D721Med (cell line): ENCODE measurements at places on chromosomes 6 and 20.
A peak's percentile ranks its signal among the peaks of the same experiment; 100 is the strongest.

DNA sequence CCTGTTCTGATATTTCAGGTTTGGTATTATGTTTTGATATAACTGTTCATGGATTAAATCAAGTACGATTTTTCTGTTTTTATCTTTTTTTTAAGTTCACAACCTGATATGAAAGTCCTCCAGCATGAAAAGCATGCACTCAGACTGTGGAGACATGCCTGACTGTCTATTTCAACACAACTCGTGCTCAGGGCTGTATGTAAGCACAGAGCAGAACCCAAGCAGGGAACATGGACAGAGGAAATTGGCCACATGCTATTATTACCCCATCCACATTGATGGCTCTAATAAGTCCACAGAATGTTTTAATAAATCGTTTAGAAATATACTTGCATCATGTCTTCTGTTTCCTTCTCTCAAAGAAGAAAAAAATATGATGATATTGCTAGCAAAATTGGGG, 730.4 kb downstream of the C6orf118 start:
- no peak for DNase-seq

GRCh38 chr20:37343212-37343993, 2.5 kb upstream of the SRC start:
- DNase-seq, result no peak

- DNase-seq, result no peak
Measured at GRCh38 chr6:140811642-140812041, 1321.1 kb upstream of the GJE1 start.

GRCh38 chr6:111522393-111523020, 39.5 kb upstream of the REV3L start:
- DNase-seq, result no peak

- no peak for DNase-seq
Measured at GRCh38 chr6:72457738-72458137, 164.1 kb upstream of the KCNQ5 start.

DNA sequence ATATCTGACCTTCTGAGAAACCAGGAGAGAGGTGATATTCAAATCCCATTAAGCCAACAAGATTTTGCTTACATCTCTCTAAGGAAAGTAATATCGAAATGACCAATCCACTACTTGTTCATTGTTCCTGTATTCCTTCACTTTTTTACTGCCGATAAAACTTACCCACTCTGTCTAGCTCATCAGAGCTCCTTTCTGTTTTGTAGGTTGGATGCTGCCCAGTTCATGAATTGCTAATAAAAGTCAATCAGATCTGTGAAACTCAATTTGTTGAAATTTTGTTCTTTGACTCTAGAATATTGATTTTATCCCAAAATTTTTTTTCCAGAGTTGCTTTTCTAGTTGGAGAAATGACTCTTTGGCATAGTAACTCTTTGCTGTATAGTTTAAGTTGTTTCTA, 148.9 kb upstream of the INSM1 start:
- no peak for DNase-seq

DNA sequence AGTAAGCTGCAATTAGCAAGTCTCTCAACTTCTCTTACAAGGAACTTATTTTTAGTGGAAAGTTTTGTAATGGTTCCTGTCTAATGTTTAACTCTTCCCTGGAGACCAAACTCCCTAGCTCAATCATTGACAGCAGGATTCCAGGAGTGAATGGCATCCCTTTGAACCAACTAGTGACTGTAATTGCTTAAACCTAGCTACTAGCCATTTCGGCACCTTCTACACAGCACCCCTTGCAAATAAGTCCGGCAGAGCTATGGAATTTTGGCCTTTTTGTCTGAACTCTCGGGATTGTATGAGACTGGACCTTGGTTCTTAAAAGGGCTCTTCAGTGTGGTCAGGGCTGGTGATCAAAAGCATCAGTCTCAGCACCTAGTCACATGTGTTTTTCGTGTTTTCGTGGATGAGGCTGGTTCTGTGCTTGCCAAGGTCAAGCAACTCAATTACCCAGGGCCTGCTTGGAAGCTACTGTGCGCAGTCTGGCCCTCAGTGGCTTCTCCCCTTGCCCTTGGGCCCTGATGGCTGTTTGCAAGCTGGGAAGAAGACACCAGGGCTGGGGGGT, 135.3 kb upstream of the NEDD9 start:
- DNase-seq, result no peak

DNA sequence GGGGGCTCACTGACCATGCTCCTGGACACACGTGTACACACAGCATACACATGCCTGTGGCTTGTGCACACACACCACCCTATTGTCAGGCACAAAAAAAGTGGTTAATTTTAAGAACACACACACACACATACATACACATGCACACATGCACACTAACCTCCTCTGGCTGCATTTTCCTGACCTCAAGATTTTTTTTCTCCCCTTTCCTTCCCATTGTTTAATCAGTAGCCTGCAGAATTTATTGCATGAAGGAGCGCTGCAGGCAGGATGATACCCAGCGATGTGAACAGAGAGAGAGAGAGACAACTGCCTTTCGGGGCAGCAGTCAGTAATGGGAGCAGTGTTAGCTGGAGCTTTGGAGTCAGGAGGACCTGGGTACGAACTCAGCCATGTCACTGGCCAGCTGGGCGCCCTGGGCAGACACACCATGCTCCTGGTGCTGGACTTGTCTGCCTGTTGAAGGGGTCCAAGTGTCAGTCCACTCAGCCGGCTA, 990 bp upstream of the TRAF3IP2 start:
- no peak for DNase-seq

DNA sequence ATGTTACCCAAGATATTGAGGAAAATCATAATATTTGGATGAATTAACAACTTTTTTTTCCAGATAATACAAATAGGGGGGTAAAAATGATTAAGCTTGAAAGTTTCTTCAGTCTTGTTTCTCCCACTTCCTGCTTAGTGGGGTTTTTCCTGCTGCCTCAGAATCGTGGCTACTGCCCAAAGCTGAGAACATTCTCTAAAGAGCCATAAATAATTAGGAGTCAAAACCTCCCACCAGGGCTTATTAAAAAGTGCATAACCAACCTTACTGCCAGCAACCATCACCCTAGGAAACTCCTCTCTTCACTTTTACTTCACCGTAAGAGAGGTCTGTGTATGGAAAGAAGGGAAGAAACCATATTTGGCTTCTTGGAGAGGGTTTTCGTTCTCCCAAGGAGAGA, 9.0 kb upstream of the LCA5 start:
- no peak for DNase-seq

GRCh38 chr6:33410711-33411631, at the start of gene PHF1:
PHF1 (plus strand) TSS chr6:33411014; CDS start chr6:33412264, 1,250 bp downstream.
- peak; percentile 63 for DNase-seq

GRCh38 chr6:64083261-64083660, 447.7 kb downstream of the PHF3 start:
- no peak for DNase-seq

DNA sequence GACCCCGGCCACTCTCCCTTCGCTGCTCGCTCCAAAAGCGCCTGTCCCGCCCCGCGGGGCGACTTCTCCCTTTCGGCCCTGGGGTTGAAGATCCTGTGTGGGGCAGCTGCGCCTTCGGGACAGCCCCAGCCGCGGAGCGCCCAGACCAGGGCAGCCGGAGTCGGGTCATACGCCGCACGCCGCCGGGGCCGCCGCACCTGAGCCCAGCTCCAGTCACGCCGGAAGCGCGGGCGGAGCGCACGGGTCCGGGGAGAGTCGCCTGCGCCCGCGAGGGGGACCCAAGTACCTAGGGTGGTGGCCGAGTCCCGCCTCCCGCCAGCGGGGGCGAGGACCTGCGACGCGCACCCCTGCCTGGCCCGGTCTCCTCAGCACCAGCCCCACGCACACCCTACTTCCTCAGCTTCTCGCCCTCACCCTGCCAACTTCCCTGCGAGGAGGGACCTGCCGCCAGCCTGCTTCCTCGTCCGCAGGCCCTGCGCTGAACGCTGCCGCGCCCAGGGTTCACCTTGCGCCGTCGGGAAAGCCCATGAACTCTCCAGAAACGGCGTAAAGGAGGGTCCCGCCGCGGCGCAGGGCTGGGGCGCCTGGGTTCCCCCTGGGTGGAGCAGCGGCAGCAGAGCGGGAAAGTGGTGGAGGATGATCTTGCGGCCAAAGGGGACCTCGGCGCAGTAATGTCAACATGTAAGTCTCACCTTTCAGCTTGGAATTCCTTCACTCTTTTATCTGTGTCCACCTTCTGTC, at the start of gene ADGRG6:
ADGRG6 (plus strand) TSS at position 357 of the 741 bp plus-strand sequence; CDS start at position 680, 323 bp downstream.
- DNase-seq, result no peak

GRCh38 chr6:167402195-167402686, 77.4 kb downstream of the TTLL2 start:
- DNase-seq, result no peak

DNA sequence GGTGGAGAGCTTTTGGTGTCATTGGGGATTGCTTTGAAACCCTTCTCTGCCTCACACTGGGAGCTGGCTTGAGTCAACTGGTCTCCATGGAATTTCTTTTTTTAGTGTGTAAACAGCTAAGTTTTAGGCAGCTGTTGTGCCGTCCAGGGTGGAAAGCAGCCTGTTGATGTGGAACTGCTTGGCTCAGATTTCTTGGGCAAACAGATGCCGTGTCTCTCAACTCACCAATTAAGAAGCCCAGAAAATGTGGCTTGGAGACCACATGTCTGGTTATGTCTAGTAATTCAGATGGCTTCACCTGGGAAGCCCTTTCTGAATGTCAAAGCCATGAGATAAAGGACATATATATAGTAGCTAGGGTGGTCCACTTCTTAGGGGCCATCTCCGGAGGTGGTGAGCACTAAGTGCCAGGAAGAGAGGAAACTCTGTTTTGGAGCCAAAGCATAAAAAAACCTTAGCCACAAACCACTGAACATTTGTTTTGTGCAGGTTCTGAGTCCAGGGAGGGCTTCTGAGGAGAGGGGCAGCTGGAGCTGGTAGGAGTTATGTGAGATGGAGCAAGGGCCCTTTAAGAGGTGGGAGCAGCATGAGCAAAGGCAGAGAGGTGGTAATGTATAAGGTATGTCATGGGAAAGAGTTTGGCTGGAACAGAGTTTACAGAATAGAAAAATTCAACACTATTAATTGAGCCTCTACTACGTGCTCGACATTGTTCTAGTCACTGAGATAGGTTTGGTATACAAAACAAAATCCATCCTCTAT, 31.2 kb downstream of the SRSF3 start:
- no peak for DNase-seq

DNA sequence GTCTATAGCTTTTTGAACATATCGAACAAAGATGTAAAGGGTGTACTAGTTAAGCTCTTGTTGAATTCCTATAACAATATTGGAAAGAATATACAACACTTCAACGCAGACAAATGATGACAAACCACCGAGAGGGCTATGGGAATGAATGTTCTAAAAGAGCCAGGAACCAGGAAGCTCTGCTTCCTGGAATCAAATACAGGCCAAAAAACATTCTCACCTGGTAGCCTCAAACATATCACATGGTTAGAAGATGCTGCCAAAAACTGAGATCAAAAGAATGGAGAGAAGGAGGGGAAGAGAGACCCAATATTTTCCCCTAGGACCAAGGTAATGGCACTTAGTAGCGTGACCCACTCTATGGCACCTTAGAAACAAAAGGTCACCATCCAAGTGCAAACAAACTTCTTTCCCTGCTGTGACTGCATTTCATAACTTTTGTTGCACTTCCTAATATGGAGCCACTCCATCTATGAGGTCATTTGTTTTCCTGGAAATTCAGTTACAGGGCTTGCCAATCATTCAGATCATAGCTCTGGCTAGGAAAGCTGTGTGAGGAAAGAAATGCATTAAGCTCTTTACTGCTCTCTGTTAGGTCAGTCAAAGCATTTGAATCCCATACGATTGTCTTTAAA, 199.2 kb upstream of the NT5E start:
- DNase-seq, result no peak

GRCh38 chr6:92979281-92979680, 440.1 kb downstream of the EPHA7 start:
- no peak for DNase-seq

DNA sequence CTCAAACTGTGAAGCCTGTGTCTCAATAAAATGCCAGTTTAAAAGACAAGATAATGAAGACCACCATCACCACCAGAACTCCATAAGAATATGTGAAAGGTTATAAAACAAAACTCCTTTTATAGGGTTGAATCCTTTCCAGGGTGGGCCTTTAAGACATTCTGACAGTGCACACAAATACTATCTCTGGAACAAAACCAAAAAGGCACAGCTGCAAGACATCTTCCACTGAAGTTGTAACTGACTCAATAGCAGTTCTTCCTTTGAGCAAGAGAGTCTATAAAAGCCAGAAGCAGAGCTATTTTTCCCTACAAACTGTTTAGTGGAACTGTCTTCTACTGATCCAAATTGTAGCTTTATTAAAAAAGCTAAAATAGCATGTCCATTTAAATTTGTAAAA, 81.6 kb downstream of the EPB41L2 start:
- DNase-seq, result no peak

GRCh38 chr6:75333676-75334200, 49.1 kb upstream of the TMEM30A start:
- no peak for DNase-seq

GRCh38 chr20:40339661-40340449, 349.2 kb downstream of the MAFB start:
- no peak for DNase-seq

DNA sequence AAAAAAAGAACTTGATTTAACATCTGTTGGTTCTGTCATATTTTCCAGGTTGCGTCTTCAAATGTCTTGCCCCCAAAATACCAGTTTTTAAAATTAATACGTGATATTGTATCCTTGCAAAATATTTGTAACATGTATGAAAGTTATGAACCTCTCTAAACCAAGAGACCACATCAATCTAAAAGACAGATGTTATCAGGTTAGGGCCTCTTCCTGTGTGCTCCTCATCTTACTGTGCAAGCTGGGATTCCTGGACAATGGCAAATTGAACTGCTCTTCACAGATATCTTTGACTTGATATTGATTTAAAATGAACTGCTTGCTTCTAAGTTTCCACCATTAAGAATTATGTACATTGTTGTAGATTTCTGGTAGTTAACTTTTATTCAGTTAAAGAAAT, 9.6 kb downstream of the TMEM239 start:
- DNase-seq, result no peak

DNA sequence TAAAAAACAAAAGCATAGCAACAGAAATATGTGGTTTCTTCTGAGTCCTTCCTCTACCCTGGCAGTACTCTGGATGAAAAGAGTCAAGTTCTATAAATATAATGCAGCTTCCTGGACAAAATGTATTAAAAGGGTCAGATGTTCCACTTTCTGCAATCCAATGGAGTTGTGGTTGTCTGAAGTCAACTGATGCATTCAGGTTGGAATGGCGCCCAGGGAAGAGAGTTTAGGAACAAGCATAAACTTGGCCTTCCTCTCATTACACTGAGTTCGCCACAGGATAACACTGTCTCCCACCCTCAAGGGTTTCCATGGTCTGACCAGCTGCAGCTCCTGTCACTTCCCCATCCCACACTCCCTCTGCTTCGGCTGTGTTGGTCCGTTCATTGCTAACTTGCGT, 66.4 kb downstream of the PLEKHG1 start:
- DNase-seq, result no peak

GRCh38 chr20:32448306-32449056, 90.3 kb downstream of the ASXL1 start:
- DNase-seq, result no peak

DNA sequence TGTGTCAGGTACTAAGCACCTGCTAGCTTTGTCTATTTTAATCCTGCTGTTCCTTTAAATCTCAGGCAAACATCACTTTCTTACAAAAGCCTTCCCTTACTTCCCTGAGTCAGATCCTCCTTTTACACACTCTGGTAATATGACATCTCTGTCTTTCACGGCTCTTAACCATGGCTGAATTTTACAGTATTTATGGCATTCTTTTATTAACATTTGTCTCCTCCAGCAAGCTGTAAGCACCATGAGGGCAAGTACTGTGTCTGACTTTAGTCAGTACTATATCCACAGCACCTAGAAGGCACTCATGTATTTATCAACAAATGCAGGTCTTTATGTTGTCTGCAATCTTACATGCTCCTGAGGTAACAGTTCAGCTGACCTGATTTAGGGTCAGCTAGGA, 33.7 kb upstream of the HBS1L start:
- DNase-seq, result no peak

- DNase-seq, result no peak
Measured at GRCh38 chr6:125867483-125867942, 76.8 kb downstream of the NCOA7 start.
